ENCODE measurements at places on chromosomes 7 and 10.

- DNase-seq, result no peak
These were observed 902 bp upstream of the CLDN15 start for GRCh38 chr7:101238226-101239182.

GRCh38 chr7:141416650-141417270 lies 134.4 kb upstream of the AGK start:
- no peak for DNase-seq

GRCh38 chr10:75556320-75556719 lies 124.9 kb downstream of the LRMDA start:
- no peak for DNase-seq

DNA sequence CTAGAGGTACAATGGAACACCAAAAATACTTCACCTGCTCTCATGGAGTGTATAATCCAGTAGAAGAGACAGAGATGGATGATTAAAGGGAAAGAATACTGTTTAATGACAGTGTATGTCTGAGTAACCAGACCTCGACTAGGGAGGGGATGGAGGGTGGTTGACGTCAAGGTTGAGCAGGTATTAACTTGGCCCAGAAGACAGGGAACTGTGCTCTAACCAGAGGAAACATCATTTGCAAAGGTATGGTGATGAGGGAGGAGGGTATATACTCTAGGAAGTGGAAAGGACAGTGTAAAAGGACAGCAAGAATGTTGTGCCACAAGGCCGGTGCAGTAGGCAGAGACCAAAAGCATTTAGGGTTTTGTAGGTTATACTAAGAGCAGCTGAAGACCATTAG lies 2.9 kb downstream of the MIOS start:
- DNase-seq, result no peak

GRCh38 chr7:124152859-124153692 lies 120.2 kb upstream of the TMEM229A start:
- DNase-seq, result no peak

GRCh38 chr7:13987395-13987794 lies 2.1 kb downstream of the ETV1 start:
- DNase-seq, result no peak

- no peak for DNase-seq
These were observed 11.9 kb downstream of the CYTH3 start for GRCh38 chr7:6260291-6261187.

DNA sequence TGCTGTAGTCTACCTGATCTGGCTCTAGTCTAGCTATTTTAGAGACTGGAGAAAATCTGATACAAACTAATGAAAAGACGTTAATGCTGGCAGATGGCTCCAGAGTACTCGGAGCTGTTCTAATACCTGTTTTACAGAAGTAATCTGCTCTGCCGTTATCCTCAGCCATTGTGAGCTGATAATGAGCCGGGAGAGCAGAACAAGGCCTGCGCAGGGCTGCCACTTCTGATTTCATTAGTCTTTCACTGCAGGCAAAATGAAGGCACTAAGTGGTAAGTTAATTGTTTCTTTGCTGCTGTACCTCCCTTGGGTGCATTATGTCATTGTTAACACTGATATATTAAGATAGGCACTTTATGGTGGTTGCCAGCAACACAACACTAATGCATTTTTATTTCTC lies 456.4 kb upstream of the PFKP start:
- DNase-seq, result no peak

- DNase-seq, result no peak
These were observed 161.9 kb upstream of the WNT16 start for GRCh38 chr7:121166916-121167315.

- DNase-seq, result peak; percentile 60
These were observed 7.1 kb upstream of the C10orf105 start for GRCh38 chr10:71726580-71727104.

- no peak for DNase-seq
These were observed 110.0 kb upstream of the GLCCI1 start for GRCh38 chr7:7858559-7858958.

Measured in activated CD4-positive, alpha-beta memory T cell treated with anti-CD3 and anti-CD28 coated beads for 36 hours (primary cell).